ENCODE measurements at places on chromosomes 11 and 22.
A peak's percentile ranks its signal among the peaks of the same experiment; 100 is the strongest.

- DNase-seq = no peak
Observed at GRCh38 chr11:65456418-65456817, 33.8 kb downstream of the NEAT1 start.

DNA sequence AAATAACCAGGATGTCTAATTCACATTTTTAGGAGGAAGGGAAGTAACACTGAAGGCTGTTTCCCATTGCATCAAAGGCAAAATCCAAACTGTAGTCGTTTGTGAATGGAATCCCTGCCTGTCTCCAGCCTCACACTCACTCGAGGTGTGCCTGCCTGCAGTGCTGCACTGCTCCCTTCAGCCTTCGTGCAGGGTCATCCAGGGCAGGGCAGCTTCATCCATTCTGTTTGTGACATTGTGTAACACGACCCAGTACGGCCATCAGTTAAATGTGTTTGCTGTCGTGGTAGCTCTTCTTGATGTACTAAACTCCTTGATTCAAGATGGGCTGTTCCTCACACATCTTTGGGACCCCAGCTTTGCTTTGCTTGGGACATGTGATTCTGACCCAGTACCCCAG, 34.3 kb downstream of the LDLRAD3 start:
- no peak for DNase-seq

DNA sequence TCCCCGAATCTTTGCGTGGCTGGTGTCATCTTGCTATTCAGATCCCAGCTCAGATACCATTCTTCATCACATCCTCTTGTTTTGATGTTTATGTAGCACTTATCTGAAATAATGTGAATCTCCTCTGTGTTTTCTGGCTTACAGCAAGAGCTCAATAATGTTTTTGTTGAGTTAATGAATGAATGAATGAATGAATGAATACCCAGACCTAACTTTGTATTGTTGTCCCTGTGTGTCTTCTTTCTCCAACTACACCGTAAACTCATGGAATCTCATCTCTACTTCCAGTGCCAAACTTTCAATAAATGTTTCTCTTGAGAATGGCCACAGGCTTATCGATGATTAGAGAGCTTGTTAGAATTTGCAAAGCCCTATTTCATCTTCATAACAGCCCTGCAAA, 110.2 kb downstream of the MYO18B start:
- no peak for DNase-seq

DNA sequence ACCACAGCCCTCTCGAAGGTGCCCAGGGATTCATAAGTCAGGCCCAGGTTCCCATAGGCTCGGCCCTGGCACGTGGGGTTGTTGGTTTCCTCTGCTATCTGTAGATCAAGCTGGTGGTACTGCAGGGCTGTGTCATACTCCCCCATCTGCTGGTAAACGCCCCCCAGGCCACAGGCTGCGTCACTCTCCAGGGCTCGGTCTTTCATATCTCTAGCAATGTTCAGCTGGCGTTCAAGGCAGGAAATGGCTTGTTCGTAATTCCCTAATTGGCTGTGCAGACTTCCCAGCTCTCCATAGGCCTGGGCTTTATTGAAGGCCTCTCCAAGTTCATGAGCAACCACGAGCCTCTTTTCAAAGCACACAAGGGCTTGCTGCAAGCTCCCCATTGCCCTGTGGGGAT, 186.4 kb upstream of the PITPNB start:
- no peak for DNase-seq

GRCh38 chr11:109298865-109299264, 123.1 kb upstream of the C11orf87 start:
- DNase-seq = peak; percentile 36

DNA sequence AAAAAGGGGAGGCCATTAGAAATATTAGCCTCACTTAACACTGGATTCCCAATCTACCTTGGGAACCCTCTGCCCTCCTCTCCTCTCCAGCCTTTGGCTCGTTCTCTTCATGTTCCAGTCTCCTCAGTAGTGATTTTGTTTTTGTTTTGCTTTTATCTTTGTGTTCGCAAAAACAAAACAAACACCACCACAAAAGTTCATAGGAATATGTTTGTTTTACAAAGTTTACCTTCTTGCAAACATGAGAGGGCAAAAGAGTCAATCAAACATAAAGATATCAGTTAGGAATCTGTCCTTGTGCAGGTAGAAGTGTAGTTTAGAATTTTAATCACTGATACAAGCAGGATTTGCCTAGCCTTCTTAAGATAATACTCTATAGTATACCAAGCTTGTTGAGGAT, 179.7 kb upstream of the GUCY1A2 start:
- DNase-seq = no peak

DNA sequence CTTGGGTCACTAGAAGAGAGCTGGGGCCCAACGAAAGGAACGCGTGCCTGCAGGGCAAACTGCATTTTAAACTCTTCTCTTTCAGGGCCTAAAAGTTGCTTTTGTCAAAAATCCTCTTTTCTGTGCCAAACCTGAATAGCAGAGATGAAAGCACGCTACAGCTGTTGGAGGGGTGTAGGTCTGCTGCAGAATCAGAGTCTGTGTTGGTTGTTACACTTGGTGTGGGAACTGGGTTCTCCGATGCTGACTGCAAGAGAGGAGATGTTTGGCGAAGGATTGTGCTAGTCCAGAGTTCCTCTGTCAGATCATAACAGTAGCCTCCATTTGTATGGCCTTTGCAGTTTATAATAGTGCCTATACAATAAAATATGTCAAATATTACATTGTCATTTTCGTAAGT, 41.8 kb downstream of the BARX2 start:
- DNase-seq = no peak

GRCh38 chr11:68684385-68685356, at the start of gene GAL:
TSS of gene GAL (plus strand) at chr11:68684544. CDS start at chr11:68684924, 380 bp downstream.
- peak; percentile 58 for DNase-seq
